A549 treated with GW870086 at 1 μM for 4 hours (cell line): ENCODE measurements at places on chromosomes 7 and 10. TPM values are rescaled to one million over a fixed set of nuclear protein-coding genes. Genes with fewer than 3 reads are reported as not detected.

The CDK1 gene
- total RNA-seq, result 79.6 to 106 TPM (median 91.8 TPM) in 5 replicates

The ABCB4 gene
- 0.03 TPM in 1 of 5 replicates, not detected in the others for total RNA-seq

The ADCYAP1R1 gene
- 0.01 to 0.08 TPM (median 0.02 TPM) in 3 of 5 replicates, not detected in the others for total RNA-seq

The DLX6 gene
- total RNA-seq, result not detected in 5 replicates

The ALKBH4 gene
- 9.1 to 14.4 TPM (median 11.4 TPM) in 5 replicates for total RNA-seq

The TMEM270 gene
- 0.32 TPM in 1 of 5 replicates, not detected in the others for total RNA-seq

The SLC37A3 gene
- 26.4 to 30.6 TPM (median 26.9 TPM) in 5 replicates for total RNA-seq

The MORN4 gene
- 6.7 to 8.4 TPM (median 7.9 TPM) in 5 replicates for total RNA-seq

The TES gene
- 51.0 to 71.7 TPM (median 68.2 TPM) in 5 replicates for total RNA-seq
